ENCODE measurements at places on chromosomes 4 and X.
A peak's percentile ranks its signal among the peaks of the same experiment; 100 is the strongest.

DNA sequence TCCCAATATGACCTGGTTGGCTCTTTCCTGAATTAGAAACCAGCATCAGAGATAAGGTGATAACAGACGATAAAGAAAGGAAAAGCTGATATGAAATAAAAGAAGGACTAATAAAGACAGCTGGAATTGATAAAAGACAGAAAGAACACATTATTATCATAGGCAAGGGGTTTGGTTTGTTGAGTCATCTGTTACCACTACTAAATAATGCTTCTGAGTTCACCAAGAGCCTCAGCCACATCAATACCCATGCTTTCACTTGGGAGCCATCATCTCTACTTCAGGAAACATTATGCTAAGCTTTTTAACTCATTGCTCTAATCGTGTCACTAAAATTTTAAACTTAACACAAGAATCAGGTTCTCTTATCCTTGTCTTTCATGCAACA lies 27.6 kb downstream of the ANXA5 start:
- DNase-seq: no peak

DNA sequence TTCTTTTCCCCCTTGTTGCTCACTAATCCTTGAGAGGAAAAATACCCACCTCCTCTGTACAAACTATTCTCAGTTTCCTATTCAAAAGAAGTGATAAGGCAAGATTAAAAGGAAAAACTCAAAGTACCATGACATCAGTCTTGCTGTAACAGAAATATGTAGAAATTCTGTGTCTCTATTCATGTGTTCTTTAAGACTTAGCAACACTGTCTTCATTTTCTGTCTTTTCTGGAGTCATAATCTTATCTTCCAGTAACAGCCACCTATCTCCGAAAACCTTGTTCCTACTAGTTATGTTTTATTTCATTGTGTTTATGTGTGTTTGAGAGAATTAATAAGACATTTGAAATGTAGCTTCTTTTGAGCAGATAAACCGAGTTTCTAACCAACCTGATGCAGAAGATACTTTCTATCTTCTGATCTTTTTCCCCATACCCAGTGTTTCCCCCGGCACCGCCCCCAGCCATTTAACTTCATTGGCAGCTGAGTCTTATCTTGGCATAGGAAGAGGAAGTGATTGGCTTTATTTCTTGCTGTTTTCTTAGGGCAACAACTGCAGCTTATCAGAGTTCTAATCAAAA lies 8.0 kb downstream of the FAM241A start:
- no peak for DNase-seq

- no peak for DNase-seq
Measured at GRCh38 chr4:128286474-128287058, 1.0 kb downstream of the PGRMC2 start.

DNA sequence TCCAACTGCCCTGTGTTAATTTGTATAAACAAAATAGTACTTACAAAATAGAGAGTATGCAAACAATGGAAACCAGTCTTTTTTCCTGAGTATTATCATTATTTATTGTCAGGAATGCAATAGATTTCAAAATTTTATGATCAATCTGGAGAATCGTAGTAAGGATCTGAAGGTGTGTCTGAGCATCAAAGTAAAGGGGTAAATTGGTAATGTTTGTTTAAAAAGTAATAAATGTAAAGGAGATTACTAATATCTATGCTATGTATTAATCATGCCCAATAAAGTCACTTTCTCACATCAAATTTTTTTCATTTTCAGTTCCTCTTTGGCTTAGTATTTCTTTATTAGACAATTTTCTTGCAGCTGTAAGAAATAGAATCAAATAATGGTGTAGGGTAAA lies 1507.1 kb upstream of the PCDH7 start:
- no peak for DNase-seq

DNA sequence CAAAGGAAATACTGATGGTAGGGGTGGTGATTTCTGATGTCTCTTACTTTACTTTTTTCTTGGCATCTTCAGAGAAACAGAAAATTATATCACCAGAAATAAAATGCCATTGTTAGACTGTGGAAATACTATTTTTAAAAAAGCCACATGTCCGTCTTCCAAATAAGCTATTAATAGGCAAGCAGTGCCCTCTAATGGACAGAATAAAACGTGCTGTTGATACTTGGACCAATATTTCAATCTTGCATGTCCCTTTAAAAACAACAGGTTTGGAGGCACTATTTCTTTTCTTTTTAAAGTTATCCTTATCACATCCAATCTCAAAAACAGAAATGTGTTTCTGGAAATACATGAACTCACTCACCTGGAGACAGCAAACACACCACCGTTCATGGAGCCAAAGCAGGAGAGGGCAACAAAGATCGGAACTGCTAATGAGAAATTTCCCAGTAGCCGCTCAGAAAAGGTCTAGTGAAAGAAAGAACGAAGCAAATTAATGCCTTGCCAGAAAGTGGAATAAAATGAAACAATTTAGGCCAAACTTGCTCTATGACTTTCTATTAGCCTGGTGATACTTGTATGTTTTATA lies 59.2 kb downstream of the SLC7A11 start:
- peak; percentile 21 for DNase-seq

DNA sequence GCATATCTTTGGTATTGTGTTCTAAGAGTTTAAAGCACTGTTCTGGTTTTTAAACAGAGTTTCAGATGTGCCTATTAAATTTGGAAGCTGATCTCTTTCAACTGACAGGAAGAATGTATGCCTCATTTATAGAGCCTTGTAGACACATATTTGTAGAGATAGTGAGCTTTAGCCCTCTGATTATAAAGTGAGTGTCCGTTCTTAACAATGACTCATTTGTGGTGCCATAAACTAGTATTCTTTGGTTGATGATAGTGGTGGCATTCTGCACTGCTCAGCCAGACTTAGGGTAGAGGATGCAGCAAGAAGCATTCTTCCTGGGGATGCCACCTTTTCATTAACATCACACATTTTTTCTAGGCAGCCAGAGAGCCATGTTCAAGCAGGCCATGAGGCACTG lies 121.7 kb downstream of the TLL1 start:
- no peak for DNase-seq

DNA sequence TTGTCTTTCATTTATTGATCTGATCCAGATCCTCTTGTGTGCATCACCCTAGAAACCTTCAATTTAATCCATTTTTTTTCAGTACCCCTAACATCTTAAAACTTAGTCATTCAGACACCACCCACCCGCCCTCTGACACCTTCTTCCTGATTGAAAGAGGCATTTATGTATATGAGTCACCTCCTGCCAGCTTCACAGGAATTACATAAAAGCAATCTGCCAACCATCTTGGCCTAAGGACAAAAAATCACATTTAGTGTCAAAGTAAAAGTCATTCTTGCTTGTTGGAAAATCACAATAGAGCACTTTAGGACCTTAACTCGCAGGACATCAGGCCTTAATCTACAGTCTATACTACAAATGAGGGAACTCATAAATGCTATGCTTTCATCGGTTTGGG lies 52.1 kb downstream of the NDST3 start:
- peak; percentile 31 for DNase-seq

DNA sequence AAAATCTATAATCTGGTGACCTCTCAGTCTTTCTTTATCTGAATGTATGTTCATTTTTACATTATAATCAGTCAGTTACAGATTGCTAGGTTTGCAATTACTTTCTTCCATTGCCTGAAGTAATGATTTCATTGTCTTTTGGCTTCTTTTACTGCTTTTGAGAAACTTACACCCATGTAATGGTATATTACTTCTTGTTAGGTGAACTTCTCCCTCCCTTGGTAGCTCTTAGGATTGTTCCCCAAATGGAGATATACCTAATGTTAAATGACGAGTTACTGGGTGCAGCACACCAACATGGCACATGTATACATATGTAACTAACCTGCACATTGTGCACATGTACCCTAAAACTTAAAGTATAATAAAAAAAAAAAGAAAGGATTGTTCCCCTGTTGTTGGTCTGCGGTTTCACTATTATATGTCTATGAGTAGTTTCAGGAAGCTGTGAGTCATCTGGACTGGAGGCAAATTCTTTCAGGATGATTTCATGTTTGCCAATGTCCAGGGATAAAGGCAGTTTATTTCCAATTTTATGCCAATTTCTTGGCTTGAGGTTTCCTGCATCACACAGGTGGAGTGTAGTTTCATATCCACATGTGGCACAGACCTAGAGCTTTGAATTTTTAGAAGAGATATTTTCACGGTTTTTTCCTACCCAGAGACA lies 21.8 kb downstream of the SPANXC start:
- DNase-seq: peak; percentile 8

- no peak for DNase-seq
Measured at GRCh38 chr4:86586160-86586572, 7.9 kb upstream of the PTPN13 start.

DNA sequence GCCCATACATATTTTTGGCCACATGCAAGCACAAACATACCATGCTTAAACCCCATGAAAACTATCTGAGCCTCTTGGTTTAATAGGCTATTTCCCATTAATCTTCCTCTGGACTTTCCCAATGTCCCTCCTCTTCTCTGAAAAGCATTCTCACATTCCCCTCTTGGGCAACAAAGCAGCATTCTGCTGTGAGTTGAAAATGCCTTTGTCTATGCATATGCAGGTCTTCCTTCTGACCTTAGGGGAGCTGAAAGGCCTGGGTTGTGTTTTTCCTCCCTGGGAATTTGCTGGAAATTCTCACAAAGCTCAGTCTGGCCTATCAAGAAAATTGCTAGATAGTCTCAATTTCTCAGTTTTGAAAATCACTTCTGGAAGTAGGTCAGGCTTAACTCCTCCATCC lies 4.2 kb downstream of the VSIG4 start:
- DNase-seq: no peak

GRCh38 chr4:82848706-82849105 lies 42.2 kb downstream of the SEC31A start:
- DNase-seq: no peak

DNA sequence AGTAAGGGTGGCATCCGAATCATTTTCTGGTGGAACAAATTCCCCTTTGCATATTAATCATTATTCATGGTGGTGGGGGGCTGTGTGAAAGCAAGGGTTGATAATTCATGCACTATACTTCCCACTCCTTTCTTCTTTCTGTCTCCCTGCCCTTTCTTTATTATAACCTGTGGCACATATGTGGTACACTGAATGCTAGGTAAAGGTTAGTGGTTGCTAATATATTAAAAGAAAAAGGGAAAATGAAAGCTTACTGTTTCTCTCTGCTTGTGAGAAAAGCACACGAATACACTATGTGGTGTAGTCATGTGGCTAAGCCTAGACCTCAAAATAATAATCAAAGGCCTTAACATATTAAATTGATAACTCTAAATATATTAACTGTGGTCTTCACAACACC lies 178.4 kb upstream of the RPS6KA3 start:
- no peak for DNase-seq

DNA sequence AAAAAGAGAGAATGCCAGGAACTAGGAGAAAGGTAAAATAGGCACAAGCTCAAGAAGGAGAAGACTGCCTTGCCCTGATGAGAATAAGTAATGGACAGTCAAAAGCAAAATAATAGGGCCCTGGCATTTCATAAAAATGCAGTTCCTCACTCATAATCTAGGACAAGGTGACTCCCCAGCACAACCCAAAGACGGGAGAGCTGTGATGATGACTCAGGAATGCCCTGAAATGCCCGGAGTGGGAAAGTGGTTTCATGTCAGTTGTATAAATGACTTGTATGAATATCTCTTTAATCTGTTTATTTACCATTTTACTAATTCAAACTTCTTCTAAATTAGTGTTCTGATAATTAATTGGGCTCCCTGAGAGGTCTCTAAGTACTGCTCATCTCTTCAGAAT lies 28.8 kb upstream of the SETD7 start:
- no peak for DNase-seq

GRCh38 chr4:168321006-168321405 lies 2.5 kb upstream of the DDX60 start:
- no peak for DNase-seq

- no peak for DNase-seq
Measured at GRCh38 chr4:114780205-114780604, 181.6 kb downstream of the UGT8 start.

DNA sequence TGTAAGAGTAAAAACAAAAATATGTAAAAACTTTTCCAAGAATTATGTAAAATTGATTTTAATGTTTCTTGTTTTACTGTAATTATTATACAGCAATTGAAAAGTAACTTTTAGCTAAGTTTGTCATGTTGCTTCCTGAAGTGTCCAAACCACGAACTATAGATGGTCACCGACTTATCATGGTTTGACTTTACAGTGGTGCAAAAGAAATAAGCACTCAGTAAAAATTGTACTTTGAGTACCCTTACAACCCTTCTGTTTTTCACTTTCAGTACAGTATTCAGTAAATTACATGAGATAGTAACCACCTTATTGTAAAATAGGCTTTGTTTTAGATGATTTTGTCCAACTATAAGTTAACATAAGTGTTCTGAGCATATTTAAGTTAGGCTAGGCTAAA lies 93.8 kb downstream of the SLC10A6 start:
- DNase-seq: no peak

GRCh38 chrX:49067285-49068120 lies 6.3 kb downstream of the PRAF2 start:
- DNase-seq: no peak

DNA sequence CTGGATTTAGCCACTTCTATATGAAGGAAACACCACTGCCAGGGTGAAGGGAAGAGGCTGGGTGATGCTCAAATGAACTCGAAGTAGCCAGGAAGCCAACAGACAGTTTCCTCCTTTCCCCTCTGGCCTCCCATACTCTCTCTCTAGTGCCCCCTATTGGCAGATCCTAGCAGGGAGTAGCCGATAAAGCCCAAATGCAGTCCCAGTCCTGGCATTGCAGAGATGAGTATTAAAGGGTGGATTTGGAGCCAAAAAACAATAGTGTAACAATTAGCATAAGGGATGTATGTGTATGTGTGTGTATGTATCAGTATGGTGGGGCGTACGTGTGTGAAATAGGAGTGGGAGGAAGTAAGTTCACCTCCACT lies 213.8 kb upstream of the LDB2 start:
- DNase-seq: no peak

- DNase-seq: peak; percentile 51
Measured at GRCh38 chr4:86497980-86498862, 95.9 kb upstream of the PTPN13 start.

DNA sequence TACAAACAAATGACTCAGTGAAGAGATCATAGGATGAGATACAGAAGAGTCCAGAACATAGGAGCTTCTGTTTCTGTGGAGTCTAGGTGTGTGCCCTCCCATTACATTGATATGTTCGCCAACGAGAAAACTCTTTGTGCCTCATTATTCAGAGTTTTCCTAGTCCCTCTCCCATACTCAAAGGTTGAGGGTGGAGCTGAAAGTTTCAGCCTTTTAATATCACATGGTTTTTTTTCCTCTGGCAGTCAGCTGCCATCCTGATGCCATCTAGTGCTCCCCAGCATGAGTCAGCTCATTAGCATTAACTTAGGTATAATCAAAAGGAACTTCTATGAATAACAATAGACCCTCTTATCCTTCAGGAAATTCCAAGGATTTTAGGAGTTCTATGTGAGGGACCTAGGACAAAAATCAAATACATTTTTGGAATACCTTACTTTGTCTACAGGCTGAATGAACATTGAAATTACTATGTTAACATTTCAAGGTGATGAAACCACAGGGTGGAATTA lies 559.6 kb upstream of the AMOT start:
- DNase-seq: no peak

DNA sequence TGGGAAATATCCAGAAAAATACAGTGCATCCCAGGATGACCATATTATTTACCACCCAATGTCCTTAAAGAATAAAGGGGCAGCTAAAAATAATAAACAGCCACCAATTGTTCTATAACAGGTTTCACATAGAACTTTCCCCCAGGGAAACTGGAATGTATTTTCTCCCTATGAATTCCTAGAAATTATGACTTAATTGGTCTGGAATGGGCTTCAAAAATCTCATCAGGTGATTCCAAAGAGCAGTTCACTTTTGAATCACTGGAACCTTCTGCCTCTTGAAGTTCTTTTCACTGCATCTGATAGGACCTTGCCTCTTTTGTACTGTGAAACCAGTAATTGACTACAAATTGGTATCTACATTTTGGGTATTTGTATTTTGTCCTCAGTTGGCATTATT lies 119.3 kb downstream of the ZNF330 start:
- DNase-seq: no peak

Measured in AG09309 (cell line).